T-cell (primary cell): ENCODE measurements at places on chromosomes 3 and 15.
A peak's percentile ranks its signal among the peaks of the same experiment; 100 is the strongest.

DNA sequence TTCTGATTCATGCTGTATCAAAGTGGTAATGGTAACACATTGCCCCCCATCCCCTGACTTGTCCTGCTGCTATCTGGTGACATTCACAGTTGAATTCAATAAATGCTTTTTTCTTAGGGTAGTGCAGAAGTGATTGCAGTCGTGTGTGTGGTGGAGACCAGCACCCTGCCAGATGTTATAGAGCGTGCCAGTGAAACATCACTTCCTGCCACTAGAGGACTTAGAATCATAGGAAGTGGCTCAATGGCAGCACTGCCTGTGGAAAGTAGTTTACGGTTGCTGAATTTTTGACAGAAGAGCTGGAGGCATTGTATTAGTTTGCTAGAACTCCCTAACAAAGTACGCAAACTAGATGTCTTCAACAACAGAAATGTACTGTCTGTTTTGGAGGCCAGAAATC is 37.4 kb upstream of the P2RY12 start:
- no peak for DNase-seq

DNA sequence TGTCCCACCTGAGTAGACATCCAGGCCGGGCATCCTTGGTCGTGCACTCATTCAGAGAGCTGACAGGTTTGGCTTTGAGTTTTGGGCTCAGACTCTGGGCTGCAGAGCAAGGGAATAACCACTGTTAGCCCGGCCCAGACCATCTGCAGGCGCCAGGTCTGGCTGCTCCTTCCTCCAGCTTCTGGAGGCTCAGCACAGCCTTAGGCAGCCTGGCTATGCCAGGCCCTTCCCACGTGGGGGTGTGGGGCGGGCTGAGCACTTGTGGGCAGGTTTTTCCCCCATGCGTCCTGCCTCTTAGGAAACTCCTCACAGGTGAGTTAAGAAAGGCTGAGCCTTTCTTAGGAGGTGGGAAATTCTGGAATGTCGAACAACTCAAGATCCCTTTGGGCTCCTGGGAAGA is 11.2 kb downstream of the PLA2G4B start:
- DNase-seq = no peak

DNA sequence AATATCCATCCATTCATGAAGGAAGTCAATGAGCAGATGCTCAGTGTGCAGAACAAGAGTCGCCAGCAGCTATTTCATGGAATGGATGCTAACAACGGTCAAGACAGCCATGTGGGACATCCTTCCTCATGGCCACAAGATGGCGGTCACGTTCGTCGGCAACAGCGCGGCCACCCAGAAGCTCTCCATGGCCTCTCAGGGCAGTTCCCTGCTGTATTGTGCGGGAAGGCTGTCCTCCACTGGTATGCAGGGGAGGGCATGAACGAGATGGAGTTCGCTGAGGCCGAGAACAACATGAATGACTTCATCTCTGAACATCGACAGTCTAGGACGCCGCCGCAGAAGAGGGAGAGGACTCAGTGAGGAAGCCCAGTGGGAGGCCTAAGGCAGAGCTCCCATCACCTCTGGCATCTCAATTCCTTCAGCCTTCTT is 208.3 kb downstream of the TJP1 start:
- DNase-seq = no peak

- no peak for DNase-seq
Observed at GRCh38 chr15:85414495-85414894, 34.1 kb downstream of the AKAP13 start.

- DNase-seq = peak; percentile 5
Observed at GRCh38 chr3:12462159-12462947, 21.9 kb upstream of the TSEN2 start.

- DNase-seq = peak; percentile 67
Observed at GRCh38 chr3:187150599-187150998, 11.3 kb upstream of the RPL39L start.

DNA sequence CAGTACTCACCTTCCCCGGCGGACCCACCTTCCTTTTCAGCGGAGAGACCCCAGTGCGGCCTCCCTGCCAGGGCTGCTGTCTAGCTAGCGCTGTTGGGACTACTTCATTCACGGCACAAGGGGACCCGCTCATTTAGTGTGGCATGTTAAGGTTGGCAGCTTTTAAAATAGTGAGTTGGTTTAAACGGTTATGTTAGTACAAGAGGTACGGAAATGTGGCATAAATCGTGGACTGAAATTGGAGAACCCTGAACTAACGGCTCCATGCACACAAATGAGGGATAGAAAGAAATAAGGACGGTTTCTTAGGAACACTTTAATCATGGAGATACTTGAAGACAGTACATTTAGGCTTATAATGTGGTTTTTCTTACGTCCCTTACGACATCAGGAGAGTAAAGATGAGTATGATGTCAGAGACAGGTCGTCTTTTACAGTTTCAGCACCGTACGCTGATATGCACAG is 752 bp downstream of the CEP63 start:
- DNase-seq = peak; percentile 26

GRCh38 chr3:123593381-123593780 is 8.5 kb upstream of the HACD2 start:
- DNase-seq = no peak

DNA sequence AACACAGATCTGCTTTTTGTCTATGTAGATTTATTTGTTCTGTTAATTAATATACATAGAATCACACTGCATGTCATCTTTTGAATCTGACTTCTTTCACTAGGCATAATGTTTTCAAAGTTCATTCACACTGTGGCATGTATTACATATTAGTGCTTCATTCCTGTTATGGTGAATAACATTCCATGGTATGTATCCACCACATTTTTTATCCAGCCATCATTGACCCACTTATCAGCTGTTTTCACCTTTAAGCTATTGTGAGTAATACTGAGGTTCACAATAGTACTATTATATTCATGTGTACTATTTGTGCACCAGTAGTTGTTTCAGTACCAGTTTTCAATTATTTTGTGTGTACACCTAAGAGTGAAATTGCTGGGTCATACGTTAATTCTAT is 230.6 kb upstream of the CNTN3 start:
- DNase-seq = no peak

DNA sequence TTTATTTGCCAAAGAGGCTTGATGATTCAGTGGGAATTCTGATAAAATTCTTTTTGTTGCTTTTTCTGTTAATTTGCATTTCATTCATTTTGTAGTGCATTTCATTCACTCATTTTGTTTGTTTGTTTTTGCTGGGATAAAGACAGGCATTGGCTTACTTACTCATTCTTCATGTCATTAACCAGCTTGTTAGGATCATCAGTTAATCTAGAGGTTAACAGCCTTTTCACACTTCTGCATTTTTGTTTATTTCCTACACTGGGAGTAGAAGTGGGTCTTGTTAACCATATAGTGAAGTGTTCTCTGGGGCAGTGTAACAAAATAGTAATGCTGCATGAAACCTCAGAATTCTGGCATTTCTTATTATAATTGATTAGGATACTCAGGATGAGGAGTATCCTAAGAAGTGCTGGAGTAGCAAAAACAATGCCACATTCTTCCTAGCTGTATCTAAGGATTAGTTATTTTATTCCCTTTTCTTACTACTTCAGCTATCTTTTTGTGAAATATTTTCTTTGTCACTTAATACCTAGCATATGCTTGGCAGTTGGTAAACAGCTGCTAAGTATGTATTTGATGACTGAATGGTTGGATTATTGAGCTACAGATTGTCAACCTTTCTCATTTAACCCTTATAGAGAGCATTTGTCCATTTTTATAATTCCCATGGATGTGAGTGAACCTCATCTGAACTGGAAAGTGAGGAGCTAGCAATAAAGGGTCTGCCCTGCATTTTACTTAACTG is 135.7 kb upstream of the LRRFIP2 start:
- no peak for DNase-seq

DNA sequence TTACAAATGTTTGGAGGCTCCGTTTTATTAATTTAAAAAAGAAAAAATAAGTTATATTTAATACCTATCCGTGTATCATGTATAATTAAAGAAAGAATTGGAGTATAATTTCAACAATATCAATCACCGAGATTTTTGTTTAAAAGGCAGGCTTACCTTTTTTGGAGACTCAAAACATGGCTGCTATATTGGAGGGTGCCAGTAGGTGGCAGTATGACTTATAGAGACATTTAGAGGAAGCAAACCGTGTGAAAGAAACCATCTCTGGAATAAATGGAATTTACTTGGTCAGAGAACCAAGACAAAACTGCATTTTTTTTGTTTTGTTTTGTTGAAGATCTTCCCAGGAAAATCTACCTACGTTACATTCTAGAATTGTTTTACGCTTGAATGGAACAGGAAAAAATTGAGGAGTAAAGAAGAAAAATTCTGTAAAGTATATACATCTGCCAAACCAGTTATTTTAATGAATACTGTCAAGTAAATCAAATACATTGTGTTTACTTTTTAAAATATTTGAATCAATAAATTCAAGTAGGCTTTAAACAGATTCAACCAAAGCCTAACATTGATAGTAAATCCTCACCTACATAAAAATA is 802.6 kb upstream of the ALCAM start:
- DNase-seq = no peak

DNA sequence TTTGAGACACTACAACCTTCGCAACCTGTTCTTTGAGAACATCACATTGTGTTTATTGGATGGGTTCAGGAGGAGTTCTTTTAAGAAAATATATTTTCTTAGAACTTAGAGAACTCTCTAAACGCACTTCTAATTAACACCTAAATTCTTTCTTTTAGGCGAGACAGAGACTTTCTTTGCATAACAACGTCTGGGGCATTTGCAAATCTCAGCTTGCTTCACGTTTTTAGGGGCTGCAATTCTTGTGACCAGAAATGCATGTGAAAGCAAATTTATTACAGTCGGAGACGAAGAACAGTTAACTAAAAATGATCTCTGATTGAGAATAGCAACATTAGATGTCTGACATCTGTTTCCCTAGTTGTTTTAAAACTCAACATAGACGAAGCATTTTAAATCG is 568.3 kb upstream of the ZNF717 start:
- DNase-seq = no peak

- no peak for DNase-seq
Observed at GRCh38 chr3:174317005-174317404, 542.1 kb upstream of the NAALADL2 start.

DNA sequence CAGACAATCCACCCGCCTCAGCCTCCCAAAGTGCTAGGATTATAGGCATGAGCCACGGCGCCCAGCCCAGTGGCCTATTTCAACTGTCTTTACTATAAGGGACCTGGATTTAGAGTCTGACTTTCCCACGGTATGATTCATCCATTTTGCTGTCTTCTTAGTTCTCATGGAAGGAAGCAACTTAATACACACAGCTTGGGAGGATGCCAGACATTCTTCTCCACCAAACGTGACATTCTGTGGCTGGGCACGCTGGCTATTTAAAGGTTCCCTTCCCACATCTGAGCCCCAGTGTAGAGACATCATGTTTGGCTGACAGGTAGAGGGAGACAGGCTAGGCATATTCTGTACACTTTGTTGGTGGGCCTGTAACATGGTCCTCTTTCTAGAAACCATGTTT is 26.2 kb downstream of the FAM43A start:
- DNase-seq = no peak

DNA sequence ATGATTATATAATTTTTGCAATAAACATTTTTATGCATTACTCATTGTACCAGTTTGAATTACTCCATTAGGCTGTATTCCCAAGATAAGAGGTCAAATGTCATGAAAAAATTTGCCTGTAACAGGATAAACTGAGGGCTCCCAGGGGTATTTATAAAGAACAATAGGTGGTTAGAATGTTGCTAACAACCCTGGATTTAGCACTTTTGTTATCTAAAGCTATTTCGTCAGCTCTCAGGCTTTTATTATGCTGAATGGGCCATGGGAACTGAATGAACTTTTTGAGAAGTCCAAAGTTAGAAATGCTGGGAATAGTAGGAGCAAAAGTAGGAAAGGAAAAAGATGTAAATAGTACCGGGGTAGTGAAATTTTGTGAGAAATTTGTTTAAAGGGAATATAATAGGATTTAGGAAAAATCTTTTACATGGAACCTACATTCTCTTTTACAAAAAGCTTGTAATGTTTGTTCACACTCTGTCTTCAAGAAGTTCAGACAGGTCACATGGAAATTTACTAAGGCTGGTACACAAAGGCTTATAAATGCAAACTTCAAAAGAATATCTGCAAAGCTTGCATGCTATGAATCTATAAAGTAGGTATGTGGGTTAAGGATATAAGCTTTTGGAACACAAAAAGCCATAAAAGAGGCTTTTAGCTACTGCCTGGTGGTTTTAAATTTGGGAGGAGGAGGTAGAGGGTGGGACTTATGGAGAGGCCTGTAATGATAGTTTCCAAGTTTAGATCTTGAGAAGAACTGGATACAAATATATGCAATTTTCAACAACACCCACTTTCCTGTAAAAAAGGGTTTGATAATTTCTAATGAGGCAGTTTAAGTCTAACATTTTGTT is 445.8 kb upstream of the NAALADL2 start:
- DNase-seq = no peak

- no peak for DNase-seq
Observed at GRCh38 chr3:48466386-48467109, 20.0 kb downstream of the ATRIP start.

DNA sequence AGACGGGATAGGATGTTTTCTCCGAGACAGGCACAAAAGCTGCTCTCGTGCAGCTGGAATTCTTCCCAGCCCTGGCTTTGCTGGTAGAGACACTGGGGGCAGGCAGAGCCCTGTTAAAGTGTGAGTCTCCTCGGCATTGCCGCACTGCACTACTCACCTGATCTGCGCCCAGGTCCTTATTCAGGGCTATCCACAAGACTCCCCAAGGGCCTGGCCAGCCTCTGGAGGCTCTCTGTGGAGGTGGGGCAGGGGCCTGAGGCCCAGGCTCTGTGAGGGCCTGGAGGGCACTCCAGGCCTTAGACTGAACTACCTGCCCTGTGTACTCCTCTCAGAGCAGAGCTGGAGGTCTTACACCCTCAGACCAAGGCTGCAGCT is 48.4 kb downstream of the KY start:
- no peak for DNase-seq

DNA sequence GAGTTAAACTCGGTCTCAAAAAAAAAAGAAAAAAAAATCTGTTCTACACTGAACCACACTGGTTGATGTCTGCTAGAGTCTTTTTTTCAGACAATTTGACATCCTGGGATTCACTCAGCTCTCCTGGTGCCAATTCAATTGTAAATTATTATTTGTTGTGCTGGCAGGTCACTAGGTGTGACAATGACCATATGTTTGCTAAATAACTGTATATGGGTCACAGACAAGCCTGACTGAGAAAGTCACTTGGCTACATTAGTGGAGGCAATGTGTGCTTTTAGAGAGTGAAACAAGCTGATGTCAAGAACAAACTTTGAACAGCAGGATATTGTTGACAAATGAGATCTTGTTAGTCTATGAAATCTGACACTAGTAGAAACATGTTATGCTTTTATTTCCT is 1379.1 kb downstream of the ZPLD1 start:
- DNase-seq = no peak

DNA sequence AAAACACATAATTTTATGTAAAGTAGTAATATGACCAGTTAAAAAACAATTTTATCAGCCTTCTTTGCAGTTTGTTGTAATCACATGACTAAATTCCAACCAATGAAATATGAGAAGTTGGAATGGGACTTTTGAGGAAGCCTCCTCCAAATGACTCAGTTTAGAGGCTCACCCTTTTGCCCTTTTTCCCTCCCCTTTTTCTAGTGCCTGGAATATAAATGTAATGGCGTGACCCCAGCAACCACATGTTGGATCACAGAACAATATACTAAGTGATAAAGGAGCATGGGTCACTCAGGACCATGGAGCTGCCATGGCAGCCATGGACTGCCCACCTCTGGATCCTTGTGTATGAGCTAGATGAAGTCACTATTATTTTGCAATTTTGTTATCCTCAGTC is 48.8 kb upstream of the HEG1 start:
- DNase-seq = no peak
